ENCODE measurements at places on chromosomes 6 and 20. TPM values are rescaled to one million over a fixed set of nuclear protein-coding genes. Genes with fewer than 3 reads are reported as not detected.

The CST4 gene
- not detected for total RNA-seq

The OSBPL2 gene
- total RNA-seq = 25.8 TPM

The BMP5 gene
- total RNA-seq = not detected

The ATP6V1G2 gene
- total RNA-seq = 0.18 TPM

The BACH2 gene
- 1.2 TPM for total RNA-seq

The GRM4 gene
- not detected for total RNA-seq

The AMD1 gene
- total RNA-seq = 36.8 TPM

The EIF2S2 gene
- total RNA-seq = 80.2 TPM

All from glomerular endothelial cell (primary cell).